ENCODE measurements at places on chromosomes 7 and 10.

DNA sequence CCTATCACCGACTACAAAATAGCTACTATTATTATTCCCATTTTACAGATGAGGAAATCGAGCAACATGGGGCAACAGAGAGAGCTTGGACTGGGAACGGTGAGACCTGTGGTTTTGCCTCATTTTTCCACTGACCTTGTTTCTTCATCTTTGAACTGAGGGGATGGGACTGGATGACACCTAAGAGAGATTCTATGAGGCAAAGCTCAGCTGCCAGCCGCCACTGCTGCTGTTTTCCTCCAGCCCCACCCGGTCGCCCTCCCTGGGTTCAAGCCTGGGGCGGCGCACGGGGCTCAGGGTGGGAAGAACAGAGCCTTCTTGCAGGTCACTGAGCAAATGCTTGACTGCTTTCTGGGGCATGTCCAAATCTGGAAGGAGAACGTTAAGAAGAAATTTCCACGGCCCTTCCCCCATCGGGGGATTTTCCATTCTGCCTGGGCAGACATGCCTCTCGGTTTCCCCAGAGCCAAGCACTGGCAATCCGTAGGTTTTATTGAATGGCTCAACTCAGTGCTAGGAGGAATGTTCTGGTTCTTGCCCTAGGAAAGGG lies 12.3 kb downstream of the DDIT4 start:
- DNase-seq = no peak

GRCh38 chr7:139776486-139777132 lies 1.2 kb downstream of the HIPK2 start:
- DNase-seq = peak; percentile 74

- DNase-seq = no peak
Observed at GRCh38 chr10:851901-852300, 79.6 kb downstream of the LARP4B start.

GRCh38 chr10:113381981-113382509 lies 170.8 kb upstream of the HABP2 start:
- DNase-seq = peak; percentile 29

- DNase-seq = peak; percentile 20
Observed at GRCh38 chr10:4018054-4018511, 233.1 kb upstream of the KLF6 start.

DNA sequence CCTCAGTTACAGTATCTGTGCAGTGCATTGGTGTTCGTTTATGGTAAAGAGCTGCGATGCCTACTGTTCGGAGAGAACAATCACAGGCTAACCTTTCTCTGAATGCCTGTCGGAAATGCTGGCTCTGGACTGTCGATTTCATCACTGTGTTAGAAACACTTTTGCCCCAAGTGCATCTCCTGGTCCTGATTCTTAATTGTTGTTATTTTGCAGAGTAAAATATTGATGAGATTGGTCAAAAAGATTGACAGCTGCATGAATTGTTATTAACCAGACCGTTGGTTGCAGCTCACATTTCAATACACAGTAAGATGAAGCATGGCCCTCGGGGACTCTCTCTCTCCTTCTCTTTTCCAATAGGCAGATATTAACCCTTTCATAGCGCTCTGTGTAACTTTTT lies 557.4 kb upstream of the ADARB2 start:
- DNase-seq = no peak

- DNase-seq = no peak
Observed at GRCh38 chr10:111556666-111557065, 479.8 kb downstream of the ADRA2A start.
